Fibroblast of mammary gland (primary cell): ENCODE measurements at places on chromosomes 2 and 18.
A peak's percentile ranks its signal among the peaks of the same experiment; 100 is the strongest.

DNA sequence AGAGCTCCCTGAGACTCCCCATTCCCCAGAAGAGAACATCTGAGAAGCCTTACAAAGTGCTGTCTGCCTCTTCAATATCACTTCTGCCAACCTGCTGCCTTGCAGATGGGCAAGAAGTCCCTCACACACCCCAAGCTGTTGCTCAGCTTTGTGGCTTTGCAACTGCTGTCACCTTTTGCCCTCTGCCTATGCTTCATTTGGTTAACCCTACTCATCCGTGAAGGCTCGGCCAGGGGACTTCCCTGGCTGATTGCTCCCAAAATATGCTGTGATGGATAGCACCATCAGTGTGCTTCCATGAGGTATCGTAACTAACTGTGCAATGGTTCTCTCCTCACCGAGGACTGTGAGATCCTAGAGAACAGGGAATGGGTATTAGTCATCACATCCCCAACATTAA, 88.9 kb upstream of the CYP1B1 start:
- DNase-seq, result no peak

- no peak for DNase-seq
These were observed 15.5 kb downstream of the HDAC4 start for GRCh38 chr2:239385096-239386000.

GRCh38 chr2:18170642-18171041, 292.2 kb downstream of the KCNS3 start:
- DNase-seq, result no peak

DNA sequence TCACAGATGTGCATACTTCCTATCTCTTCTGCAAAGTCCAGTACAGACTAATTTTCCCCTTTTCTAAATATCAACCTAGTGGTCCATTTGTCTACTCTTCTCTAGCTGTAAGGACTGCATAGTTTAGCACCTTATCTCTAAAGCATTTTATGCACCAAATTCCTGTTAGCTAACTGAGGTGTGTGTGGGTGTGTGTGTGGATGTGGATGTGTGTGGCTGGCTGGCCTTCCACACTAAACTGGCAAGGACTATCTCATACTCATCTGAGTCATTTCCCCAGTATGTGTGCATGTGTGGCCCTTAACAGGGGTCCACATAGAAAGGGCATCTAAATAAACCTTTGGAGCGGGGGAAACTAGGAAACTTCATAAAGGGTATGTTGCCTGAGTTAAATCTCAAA, 139.6 kb downstream of the TTC32 start:
- DNase-seq, result peak; percentile 23

DNA sequence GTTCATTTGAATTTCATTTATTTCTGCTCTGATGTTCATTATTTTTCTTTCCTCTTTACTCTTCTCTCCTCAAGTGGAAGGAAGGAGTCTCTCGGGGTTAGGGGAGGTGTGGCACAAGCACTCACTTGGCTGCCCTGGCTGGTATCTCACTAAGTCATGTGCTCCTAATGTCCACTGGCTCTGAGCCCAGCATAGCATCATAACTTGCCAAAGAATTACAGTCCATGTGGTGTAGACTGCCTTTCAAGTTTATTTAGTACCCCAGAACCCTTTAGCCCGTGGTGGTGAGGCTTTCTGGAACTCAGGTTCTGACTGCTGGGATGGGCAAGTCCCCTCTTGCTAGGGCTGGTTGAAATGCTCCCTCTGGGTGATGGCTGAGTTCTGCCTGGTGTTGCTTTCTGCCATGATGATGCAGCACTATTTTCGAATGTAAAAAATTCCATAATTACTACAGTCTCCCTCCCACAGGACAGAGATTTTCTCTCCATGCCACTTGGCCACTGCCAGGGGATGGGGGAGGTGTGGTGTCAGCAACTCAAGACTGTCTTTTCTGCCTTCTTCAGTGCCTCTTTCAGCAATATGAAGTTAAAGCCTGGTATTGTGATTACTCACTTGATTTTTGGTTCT, 22.2 kb downstream of the SPAG16 start:
- DNase-seq, result peak; percentile 88

DNA sequence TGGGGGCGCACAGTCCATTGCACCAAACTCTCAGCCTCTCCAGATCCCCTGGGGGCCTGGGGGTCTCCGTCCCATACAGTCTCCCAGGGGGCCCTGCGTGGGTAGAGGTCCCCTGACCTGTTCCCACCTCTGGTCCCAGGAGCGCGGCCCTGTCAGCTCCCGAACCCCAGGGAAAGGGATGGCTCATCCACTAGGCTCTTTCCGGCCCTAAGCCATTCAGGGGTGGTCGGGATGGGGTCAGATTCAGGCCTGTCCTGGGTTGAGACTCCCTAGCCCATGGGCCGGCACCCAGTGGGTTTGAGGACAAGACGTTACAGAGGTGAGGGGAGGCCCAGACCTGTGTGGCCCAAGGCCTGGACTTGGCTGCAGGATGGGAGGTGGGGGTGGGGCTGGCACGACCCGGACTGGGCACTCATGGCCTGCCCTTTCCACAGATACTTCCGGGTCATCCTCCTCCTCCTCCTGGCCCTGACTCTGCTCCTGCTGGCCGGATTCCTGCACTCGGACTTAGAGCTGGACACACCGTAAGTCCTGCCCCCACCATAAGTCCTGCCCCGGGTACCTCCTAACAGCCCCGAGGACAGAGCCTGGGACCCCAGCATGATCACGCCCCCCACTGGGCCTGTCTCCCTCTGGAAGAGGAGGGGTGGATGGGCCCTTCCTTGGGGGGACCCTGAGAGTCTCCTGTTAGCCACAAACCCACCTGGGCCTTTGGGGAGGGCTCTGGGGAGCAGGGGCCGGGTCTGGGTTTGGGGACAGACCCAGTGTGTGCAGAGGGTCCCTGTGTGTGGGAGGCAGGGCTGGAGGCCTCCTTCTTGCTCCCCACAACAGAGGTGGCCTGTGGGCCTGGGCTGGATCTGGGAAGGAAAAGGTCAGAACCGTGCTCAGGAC, 10.1 kb upstream of the NEU4 start:
- no peak for DNase-seq

GRCh38 chr2:17918789-17919188, 40.3 kb downstream of the KCNS3 start:
- no peak for DNase-seq

DNA sequence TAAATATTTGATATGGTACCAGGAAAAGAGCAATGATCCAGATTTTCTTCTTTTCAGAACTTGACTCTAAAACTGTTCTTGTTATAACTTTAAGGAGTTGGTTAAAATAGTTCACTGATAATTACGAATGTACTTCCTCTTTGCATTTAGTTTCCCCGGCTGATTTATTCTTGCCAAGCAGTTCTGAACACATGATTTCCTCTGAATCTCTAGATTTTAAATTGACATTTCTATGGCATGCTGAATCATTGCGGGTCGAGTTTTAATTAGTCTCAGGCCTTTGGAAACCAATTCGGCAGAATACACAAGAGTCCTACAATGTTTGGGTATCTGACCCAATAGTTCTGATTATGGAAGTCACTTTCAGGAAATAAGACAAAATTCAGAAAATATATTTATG, 37.3 kb upstream of the DNAH7 start:
- DNase-seq, result no peak

- DNase-seq, result no peak
These were observed 98.4 kb downstream of the UXS1 start for GRCh38 chr2:106095478-106096298.

DNA sequence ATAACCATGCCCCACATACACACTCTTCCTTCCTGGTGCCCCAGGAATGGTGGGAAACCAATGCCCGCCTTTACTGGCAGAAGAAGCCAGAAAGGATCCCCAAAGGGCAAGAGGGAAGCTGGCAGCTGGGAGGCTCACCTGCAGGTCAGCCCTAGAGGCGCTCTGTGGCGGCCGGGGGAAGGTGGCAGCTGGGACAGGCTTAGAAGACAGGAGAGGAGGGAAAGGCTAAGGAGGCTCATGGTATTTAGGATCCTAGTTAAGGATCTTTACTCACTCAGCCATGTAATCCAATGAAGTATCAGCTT, 23.8 kb downstream of the ADRA2B start:
- no peak for DNase-seq
